ENCODE measurements at places on chromosomes 12 and 14.

DNA sequence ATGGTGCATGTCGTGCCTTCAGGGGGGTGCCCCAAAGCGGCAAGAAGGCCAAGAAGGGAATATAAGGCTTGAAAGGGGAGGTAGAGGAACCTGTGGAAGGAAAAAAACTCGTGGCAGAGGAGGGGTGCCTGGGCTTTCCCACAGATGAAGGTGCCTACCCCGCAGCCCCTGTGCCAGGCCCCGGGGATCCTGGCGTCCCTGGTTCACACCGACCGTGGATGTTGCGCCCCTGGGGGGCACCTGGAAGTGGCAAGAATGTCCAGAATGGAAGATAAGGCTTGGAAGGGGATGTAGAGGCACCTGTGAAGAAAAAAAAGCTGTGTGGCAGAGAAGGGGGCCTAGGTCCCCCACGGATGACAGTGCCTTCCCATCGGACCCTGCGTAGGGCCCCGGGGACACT is 282.2 kb downstream of the ALG10 start:
- no peak for DNase-seq

DNA sequence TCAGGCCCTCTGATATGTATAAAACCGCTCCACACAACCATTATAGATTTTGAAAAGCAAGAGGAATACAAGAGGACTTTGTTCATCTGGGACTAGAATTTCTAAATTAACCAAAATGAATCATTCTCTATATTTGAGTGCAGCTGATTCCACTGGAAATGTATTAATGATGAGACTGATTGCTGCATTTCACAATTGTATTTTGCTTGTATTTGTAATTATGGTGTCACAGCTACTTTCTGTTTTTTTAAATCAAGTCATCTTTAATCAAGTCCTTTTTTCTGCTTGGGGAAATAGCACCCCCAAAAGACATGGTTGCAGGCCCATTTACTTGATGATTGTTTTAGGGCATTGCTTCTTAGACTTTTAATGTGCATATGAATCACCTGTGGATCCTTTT is 162.4 kb downstream of the KICS2 start:
- no peak for DNase-seq

DNA sequence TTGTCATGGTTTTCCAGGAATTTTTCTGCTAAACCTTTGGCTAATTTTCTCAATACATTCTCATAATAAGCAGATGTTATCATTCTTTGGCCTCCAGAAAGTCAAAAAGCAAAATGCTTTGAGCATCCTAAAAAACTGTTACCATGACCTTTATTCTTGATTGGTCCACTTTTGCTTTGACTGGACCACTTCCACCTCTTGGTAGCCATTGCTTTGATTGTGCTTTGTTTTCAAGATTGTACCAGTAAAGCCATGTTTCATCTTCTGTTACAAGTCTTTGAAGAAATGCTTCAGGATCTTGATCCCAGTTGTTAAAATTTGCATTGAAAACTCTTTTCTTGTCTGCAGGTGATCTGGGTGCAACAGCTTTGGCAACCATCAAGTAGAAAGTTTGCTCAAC is 180.1 kb downstream of the DUSP6 start:
- DNase-seq = no peak

DNA sequence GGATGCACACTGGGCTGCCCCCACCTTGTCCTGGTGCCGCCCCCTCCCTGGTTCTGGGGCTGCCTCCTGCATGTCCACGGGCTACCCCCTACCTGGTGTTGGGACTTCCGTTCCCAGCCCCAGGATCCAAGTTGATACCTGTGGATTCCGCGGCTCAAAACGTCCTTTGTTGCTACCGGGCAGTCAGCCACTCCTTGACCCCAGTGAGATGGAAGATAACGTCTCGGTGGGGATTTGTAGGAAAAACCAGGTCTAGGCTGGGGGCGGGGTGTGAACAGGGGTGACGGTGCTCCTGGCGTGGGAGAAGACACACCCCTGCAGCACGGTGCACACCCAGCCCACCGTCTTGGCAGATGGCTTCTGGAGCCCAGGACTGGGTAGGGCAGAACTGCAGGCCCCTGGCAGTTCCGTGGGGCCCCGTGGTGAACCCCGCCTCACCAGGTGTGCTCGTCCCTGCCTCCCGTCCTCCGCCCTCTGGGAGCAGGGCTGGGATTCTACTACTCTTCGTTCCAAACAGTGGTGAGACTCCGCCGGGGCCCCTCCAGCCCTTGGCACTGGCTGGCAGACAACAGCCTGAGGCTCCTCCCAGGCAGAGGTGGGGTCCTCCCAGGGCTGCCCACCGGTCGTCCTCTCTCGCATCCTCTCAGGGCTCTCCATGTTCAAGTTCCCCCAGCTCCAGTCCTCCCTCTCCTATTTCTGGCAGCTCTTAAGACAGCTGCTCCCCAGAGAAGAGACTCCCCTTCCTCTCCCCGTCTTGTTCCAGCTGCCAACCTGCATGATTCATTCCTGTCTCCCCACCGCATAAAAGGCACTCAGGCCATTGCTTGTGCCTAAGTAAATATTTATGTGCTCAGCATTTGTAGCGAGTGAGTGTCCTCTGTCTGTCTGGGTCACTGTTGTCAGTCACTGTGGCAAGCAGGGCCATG is 75.5 kb downstream of the FBXL14 start:
- DNase-seq = no peak

GRCh38 chr12:26268841-26269561 is 73.6 kb downstream of the SSPN start:
- DNase-seq = no peak

DNA sequence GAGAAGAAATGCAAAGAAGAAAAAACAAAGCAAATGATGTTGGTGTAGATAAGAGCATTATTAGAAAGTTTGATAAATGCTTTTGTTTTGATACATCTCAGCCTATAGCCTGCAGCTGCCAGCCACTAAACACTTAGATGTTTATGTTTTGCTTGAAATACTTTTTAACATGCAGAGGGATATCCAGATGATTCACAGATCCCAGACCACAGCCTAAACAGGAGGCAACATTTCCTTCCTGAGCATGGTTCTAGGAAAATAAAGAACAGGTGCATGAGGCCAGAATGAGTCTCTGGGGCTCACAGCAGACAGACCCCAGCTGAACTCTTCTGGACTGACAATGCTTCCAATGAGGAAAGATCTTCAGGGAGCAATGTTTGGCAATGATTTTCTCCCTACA is 103.7 kb upstream of the EEA1 start:
- DNase-seq = no peak

DNA sequence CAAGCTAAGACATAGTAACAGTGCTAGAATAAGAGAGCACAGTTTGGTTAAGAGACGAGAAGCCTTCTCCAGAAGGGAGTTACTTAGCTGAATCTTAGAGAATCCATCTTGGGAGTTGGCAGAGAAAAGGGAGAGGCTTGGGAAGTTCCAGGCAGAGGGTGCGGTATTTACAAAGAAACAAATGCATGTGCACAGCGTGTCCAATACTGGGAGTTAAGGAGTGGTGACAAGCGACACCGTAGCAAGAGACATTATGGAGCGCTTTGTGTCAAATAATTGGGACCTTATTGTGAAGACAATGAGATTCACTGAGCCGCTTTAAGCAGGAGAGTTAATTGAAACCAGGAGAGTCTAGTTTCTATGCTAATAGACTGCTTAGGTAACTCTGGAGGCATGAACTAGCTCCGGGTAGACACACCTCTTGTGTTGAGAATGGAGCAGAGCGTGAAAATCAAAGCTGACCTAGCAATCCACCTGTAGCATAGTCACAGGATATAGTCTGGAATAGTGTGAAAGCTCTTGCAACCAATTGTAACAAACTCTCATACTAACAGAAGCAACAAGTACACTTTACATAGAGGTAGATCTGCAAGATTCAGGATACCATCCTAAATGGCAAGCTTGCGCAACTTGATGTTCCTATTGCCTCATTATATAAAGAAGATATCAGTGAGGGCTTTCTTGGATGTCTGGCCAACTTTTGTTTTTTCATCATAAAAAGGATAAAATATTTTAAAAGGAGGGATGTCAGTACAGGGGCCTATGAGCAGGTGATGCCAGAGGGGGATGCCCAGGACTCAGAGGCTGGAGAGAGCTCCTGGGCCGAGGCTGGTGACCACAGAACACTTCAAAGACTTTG is 5.3 kb downstream of the ALDH1L2 start:
- DNase-seq = no peak

DNA sequence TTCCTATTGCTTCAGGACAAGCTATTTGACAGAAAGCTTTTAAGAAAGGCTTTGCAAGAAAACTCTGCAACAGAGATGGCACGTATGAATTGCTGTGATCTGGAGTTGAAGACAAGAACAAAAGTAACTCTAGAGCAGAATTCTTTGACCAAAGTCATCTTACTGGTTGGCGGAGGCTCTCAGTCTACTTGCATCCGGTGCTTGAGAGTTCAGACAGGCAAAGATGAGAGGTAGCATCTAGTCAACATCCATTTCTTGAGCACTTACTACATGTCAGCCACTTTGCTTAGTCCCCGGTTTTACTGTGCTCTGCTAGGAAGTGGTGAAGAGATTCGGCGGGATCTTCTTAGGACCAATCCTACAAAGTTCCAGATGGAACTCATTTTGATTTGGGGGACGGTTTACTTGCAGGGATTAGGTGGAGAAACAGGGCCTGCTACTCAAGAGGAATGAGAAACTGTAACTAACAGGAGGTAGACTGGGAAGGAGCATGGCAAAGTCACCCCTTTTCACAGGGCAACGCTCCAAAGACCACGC is 404 bp upstream of the CCDC91 start:
- DNase-seq = no peak

DNA sequence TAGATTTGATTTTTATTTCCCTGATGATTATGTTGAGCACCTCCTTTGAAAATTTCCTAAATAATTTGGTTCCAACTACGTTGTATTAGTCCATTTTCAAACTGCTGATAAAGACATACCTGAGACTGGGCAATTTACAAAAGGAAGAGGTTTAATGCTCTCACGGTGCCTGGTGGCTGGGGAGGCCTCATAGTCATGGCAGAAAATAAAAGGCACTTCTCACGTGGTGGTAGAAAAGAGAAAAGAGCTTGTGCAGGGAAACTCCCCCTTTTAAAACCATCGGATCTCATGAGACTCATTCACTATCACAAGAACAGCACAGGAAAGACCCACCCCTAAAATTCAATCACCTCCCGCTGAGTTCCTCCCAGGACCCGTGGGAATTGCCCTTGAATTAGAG is 372.3 kb downstream of the RPL10L start:
- no peak for DNase-seq

DNA sequence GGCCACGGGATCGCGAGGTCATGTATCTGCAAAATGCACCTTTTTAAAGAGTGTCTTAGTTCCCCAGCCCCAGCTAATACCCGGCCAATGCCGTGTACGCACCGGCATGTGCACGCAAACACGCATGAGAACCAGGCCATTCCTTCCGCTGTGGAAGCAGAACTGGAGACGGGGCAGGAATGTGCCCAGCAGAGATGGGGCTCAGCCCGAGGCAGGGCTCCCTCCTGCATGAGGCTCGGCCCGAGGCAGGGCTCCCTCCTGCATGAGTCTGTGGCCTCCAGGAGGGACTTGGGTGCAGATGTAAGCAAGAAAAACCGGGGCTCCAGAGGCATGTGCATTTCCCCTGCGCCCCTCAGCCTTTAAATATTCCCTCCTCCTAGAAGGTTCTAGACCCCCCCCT is 38.2 kb downstream of the SLC6A12 start:
- DNase-seq = no peak

GRCh38 chr14:80958226-80958625 is 2.8 kb downstream of the TSHR start:
- no peak for DNase-seq

- DNase-seq = no peak
Observed at GRCh38 chr14:95024380-95024779, 132.9 kb downstream of the DICER1 start.

GRCh38 chr12:53770281-53770680 is 18.5 kb upstream of the CISTR start:
- DNase-seq = no peak

Data from activated CD4-positive, CD25-positive, alpha-beta regulatory T cell (primary cell).